ENCODE measurements at places on chromosomes 5 and 9. TPM values are rescaled to one million over a fixed set of nuclear protein-coding genes. Genes with fewer than 3 reads are reported as not detected.

SLC12A2 gene
- total RNA-seq: 67.1 TPM

DNA sequence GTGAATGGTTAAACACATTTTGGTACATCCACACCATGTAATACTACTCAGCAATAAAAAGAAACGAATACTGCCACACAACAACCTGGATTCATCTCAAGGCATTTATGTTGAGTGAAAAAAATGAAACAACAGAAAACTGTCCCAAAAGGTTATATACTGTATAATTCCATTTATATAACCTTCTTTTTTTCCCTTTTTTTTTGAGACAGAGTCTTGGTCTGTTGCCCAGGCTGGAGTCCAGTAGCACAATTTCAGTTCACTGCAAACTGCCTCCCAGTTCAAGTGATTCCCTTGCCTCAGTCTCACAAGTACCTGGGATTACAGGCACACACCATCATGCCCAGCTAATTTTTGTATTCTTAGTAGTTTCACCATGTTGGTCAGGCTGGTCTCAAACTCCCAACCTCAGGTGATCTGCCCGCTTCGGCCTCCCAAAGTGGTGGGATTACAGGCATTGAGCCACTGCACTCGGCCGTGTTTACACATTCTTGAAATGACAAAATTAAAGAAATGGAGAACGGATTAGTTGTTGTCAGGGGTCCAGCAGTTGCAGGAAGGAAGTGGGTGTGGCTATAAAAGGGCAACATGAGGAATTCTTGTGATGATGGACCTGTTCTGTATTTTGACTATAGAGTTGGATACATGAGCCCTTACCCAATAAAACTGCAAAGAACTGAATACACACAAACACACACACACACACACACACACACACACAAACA is 17.4 kb downstream of the PPP6C start:
- H3K27ac ChIP-seq: no peak overlapping the region
- no peak overlapping the region for H3K4me3 ChIP-seq
- no peaks in the 10 kb centered on the region for H3K27me3 ChIP-seq
- H3K36me3 ChIP-seq: no peaks in the 10 kb centered on the region

- H3K36me3 ChIP-seq: no peaks in the 10 kb centered on the region
- H3K4me3 ChIP-seq: no peak overlapping the region
- DNase-seq: no peak
- H3K4me1 ChIP-seq: peaks cover 13% of the 10 kb centered on the region
These were observed 516 bp upstream of the DMRT2 start for GRCh38 chr9:1049641-1050040.

GRCh38 chr9:2192356-2192979 is 177.3 kb downstream of the SMARCA2 start:
- H3K27ac ChIP-seq: no peak overlapping the region
- no peaks in the 10 kb centered on the region for H3K27me3 ChIP-seq
- H3K4me1 ChIP-seq: no peaks in the 10 kb centered on the region
- H3K36me3 ChIP-seq: no peaks in the 10 kb centered on the region
- H3K4me3 ChIP-seq: no peak overlapping the region

- no peak overlapping the region for H3K27ac ChIP-seq
- peak; percentile 26 for DNase-seq
- H3K36me3 ChIP-seq: no peaks in the 10 kb centered on the region
- H3K27me3 ChIP-seq: no peaks in the 10 kb centered on the region
These were observed 17.0 kb downstream of the RALGDS start for GRCh38 chr9:133103987-133104505.
